ENCODE measurements at places on chromosomes 6 and 20. TPM values are rescaled to one million over a fixed set of nuclear protein-coding genes. Genes with fewer than 3 reads are reported as not detected.

Gene MYB
- 4.7 TPM for total RNA-seq

Gene EYA4
- total RNA-seq: 2.3 TPM

Gene SERPINB1
- 31.2 TPM for total RNA-seq

Gene SRSF6
- total RNA-seq: 203 TPM

Gene SLC23A2
- 16.4 TPM for total RNA-seq

- DNase-seq: no peak
Measured at GRCh38 chr6:1631251-1631650, 21.5 kb downstream of the FOXC1 start.

- no peak for DNase-seq
Measured at GRCh38 chr6:16752206-16752866, 8.9 kb downstream of the ATXN1 start.

DNA sequence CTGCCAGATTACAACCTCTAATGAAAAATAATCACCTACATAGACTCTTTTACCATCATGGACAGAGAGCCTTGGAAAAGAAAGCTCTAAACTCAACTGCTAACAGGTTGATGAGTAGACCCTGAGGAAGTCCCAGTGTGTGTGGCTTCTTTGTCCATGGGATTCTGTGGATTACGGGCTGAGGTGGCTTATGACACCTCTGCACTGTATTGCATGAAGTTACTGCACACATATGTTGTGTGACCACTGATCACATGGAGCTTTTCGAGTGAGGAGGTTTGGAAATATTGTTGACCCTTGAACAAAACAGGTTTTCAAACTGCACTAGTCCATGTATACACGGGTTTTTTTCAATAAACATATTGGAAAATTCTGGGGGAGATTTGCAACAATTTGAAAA lies 124.4 kb downstream of the RIN2 start:
- DNase-seq: no peak

All from type B pancreatic cell (in vitro differentiated cells).